ENCODE measurements at places on chromosomes 12 and 14.
A peak's percentile ranks its signal among the peaks of the same experiment; 100 is the strongest.

DNA sequence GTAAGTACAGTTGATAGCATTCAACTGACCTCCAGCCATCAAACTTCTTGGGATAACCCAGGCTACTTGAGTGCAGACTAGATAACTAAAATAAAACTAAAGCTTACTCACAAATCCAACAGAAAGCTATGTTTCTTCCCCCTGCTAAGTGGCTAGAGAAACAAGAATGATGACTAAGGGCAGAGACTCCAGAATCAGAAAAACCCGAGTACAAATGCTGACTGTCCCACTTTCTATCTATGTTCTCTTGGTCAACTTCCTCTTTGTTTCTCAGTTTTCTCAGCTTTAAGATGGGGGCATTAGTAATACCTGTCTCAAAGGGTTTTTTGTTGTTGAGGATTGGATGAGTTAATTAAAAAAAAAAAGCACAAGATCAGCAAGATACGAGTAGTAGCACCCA lies 6.1 kb upstream of the NUAK1 start:
- DNase-seq = no peak

GRCh38 chr12:123089140-123089539 lies 61.8 kb downstream of the PITPNM2 start:
- DNase-seq = no peak

GRCh38 chr12:28950049-28950448 lies 199.0 kb upstream of the FAR2 start:
- no peak for DNase-seq

- no peak for DNase-seq
Measured at GRCh38 chr12:127687181-127687580, 579.8 kb upstream of the TMEM132C start.

DNA sequence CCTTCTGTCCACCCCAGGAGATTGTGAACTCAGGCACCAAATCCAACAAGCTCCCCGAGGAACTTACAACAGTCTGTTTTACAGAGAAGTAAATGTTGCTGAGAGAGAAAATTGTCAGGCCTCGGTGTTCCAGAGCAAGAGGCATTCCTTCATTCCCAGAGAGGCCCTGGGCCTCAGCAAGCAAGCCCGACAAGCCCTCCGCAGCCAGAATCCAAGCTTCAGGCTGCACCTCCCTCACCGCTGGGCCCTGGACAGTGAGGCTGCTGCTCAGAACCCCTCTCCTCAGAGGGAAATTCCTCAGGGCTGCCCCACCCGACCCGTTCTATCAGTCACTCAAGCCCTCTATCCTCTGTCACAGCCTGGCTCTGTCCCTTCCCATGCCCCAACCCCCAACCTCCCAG lies 56.4 kb downstream of the ZFP36L1 start:
- DNase-seq = peak; percentile 13

DNA sequence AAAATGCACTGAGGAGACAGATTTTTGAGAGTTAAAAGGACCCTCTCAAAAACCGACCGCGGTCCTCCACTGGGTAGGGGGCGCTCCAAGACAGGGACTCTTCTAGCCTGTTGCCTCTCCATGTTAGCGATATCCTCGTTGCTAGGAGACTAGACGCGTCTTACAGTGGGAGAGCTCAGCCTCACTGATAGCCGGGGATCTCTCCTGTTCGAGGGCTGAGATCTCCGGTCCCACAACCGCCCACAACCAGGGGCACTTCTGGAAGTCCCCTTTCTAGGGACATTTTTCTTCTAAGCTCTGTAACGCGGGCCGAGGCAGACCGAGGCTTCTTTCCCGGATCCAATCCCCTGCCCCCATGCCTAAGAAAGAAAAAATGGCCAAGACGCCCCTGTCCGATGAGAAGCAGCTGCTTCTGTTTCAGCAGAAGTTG lies 21.3 kb downstream of the FKBP11 start:
- DNase-seq = peak; percentile 93

GRCh38 chr14:75885829-75886228 lies 96.0 kb downstream of the TGFB3 start:
- DNase-seq = no peak

GRCh38 chr12:42141981-42142606 lies 2.6 kb downstream of the GXYLT1 start:
- no peak for DNase-seq

DNA sequence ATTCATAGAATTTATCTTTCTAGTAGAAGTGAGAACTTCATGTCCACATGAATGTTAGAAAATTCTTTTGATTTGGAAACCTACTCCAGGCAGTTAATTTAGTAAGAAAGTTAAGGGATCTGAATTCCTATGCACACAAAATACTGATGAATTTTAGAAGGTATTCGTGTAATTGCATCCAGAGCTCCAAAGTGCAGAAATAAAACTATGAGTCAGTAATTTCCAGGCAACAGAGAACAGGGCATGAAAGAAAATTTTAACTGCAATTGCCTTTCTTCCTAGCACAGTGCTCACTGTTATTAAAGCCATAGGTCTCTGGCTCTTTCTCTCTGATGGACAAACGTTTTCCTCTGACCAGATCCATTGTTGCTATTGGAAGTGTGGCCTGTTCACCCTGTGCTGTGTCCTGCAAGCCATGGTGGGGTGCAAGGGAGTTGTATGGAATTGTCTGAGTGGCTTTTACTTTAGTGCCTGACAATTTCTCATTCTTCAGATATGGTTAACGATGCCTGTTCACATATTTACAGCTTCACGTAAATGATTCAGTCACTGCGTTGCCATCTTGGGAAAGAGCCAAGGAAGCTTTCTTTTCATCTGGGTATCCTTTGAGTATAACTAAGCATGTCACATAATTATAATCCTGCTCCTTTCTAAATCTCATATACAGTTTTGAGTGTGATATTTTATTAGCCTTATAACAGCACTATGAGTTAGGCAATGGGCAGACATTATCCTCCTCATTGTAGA lies 145.1 kb downstream of the ACSS3 start:
- no peak for DNase-seq

GRCh38 chr14:102180248-102180998 lies 40.7 kb downstream of the WDR20 start:
- peak; percentile 49 for DNase-seq

DNA sequence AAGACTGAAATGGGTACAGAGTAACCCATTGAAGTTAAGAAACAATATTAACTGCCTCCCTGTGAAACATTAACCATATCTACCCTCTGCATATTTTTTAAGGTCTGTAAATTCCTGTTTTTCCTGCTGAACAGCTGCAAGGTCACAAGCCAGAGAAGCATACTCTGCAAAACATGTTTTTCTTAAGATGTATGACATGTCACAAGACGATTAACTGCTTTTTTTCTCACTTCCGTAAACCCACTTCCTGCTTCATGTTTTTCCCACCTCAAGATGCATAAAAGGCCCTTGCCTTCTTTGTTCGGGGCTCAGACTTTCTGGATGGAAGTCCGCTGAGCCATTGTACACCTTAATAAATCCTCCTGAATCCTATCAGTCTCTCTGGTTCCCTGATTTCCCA lies 504.7 kb upstream of the MIS18BP1 start:
- no peak for DNase-seq

DNA sequence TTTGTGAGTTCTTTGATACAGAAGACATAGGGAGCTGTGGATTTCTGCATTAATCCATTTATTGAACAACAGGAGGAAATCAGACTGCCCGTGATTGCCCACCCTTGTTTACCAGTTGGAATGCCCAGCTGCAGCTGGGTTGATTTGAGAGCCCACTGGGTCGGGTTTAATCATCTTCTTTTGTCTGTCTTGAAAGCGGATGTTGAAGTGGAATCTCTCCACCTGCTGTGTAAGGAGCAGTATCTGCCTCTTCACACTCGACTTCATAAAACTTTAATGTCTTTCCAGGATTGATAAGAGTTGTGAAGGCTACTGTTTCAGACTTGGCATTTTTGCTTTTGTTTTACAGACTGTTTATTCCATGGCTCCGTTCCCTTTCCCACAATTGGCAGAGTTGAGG lies 39.9 kb downstream of the TBC1D30 start:
- no peak for DNase-seq

GRCh38 chr14:36556811-36557433 lies 25.5 kb downstream of the NKX2-8 start:
- DNase-seq = peak; percentile 15

- DNase-seq = no peak
Measured at GRCh38 chr12:22238211-22238610, 96.3 kb downstream of the ST8SIA1 start.

- no peak for DNase-seq
Measured at GRCh38 chr12:122394626-122395194, 27.8 kb downstream of the CLIP1 start.

GRCh38 chr12:131536337-131536736 lies 174.6 kb upstream of the SFSWAP start:
- peak; percentile 14 for DNase-seq

DNA sequence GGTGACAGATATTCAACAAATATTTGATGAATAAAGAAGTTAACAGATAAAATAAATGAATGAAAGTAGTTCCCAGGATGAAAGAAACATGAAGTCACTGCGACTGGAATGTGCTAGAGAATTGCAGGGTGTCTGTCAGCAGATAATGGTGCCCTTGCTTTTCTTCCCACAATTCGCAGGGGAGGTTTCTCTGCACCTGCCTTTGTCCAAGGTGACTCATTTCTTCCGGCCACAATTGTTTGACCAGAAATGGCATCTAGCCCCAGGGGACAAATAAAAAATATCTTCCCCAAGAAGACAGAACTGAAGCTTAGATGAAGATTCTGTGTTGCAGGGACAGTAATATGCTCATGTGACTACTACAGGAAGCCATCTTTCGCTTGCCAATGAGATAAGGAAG lies 316.1 kb upstream of the TBX3 start:
- no peak for DNase-seq

GRCh38 chr12:124883263-124884130 lies 19.8 kb upstream of the SCARB1 start:
- peak; percentile 54 for DNase-seq

GRCh38 chr12:91179315-91179714 lies 3.3 kb downstream of the DCN start:
- DNase-seq = no peak

GRCh38 chr14:53151523-53152183 lies 1.5 kb downstream of the DDHD1 start:
- peak; percentile 54 for DNase-seq
